ENCODE measurements at places on chromosomes 7 and 10.

- DNase-seq: peak; percentile 86
These were observed 18.0 kb downstream of the ADAP1 start for GRCh38 chr7:936386-937054.

DNA sequence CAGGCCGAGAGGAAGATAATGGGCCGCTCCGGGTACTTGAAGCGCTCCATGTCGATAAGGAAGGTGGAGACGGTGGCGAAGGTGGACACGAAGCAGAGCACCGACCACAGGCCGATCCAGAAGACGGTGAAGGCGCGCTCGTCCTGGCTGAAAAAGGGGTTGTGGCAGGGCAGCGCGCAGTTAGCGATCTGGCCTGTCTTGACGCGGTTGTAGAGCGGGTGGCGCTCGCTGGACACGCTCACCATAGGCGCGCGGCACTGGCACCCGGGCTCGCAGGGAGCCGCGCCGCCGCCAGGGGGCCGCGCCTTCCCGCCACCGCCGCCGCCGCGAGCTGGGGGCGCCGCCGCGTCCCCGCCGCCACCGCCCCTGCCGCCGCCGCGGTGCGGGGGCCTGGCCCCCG is 1.6 kb downstream of the FZD8 start:
- DNase-seq: peak; percentile 36

GRCh38 chr7:85890244-85890811 is 703.5 kb upstream of the SEMA3D start:
- DNase-seq: no peak

- no peak for DNase-seq
These were observed 16.2 kb upstream of the DNAJB6 start for GRCh38 chr7:157320608-157320980.

GRCh38 chr7:74306730-74307469 is 17.7 kb downstream of the CLIP2 start:
- DNase-seq: peak; percentile 44

GRCh38 chr10:93081318-93081717 is 7.6 kb downstream of the CYP26A1 start:
- no peak for DNase-seq

DNA sequence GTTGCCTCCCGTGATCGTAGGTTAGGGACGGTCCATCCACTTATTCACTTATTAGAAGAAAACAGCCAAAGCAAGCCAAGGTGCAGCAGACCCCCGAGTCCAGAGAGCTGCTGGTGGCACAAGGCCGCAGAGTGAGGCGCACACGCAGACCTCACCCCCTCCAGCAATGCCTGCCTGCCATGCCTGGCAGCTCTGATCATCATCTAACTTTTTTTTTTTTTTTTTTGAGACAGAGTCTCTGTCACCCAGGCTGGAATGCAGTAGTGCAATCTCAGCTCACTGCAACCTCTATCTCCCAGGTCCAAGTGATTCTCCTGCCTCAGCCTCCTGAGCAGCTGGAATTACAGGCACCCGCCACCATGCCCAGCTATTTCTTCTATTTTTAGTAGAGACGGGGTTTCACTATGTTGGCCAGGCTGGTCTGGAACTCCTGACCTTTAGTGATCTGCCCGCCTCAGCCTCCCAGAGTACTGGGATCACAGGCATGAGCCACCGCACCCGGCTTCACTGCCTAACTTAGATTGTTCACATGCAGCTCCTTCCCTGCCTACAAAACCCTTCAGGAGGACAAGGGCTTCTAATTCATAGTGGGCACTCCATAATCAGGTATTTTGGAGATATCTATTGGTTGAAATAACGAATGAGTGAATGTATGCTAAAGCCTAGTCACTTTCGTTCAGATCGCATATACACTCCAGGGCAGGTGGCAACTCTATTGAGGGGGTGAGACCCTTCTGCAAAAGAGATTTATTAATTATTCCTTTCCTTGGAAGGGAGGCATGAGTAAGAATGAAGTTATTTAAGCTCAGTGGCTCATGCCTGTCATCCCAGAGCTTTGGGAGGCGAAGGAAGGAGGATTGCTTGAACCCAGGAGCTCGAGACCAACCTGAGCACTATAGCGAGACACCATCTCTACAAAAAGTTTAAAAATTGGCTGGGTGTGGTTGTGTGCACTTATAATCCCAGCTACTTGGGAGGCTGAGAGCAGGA is 15.9 kb downstream of the TRIM56 start:
- DNase-seq: no peak

- DNase-seq: no peak
These were observed 4.5 kb downstream of the CPED1 start for GRCh38 chr7:120992965-120993494.

GRCh38 chr7:2522780-2523433 is 3.3 kb downstream of the LFNG start:
- DNase-seq: no peak

- no peak for DNase-seq
These were observed 70.3 kb downstream of the WDR37 start for GRCh38 chr10:1126461-1126860.

DNA sequence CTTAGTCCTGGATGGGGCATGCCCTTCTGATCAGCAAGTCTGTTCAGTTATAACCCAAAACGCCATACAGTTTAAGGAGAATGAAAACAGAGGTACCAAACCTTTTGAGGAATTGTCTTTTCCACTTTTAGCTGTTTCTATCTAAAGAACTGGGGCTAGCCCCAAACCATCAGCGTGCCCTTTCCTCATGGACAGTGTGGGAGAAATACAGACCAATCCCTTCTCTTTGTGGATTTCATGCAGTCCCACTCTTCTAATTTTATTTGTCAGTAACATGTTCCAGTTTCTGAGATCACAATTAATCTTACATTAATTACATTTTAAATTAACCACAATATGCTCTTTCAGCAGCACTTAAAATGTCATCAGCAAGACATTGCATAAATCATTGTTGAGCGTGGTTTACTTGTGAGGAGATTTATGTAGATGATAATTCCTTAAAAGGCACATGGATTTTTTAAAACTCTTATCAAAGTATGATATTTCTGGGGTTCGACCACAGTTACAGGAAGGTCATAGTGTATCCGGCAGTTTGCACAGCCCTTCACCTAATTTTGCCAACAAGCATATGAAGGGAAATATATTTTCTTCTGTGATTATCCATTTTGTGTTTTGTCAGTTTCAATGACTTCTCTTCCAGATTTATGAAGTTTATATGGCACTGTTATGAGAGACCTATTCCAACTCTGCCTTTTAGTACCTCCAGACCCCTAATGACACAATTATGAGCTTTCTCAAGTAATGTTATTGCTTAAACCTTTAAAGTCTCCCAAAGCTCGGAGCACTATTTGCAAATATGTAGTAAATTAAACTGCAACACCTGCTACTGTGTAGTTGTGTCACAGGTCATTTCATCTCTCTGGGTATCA is 868.4 kb upstream of the C7orf33 start:
- DNase-seq: no peak

DNA sequence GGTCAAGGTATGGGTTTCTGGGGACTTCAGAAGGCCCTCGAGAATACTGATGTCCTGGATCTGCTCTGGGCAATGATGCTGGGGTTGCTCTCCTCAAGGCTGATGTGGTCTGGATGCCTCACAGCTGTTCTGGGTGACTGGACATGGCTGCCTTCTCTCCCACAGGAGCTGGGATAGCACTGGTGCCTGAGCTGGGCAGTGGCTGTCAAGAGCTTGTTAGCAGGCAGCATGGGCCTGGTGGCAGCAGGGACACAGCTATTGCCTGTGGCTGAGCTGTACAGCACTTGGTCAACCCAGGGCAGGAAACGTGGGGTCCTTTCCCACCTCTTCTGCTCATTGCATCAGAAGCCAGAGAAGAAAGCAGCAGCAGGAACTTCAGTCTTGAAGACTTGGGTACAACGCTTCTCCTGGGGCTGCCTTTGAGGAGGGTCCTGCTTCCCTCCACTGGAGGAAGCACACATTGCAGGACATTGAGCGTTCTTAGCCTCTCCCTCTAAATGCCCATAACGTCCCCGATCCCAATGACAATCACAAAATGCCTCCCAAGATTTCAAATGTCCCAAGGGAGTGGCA is 13.0 kb downstream of the ADCYAP1R1 start:
- DNase-seq: no peak

GRCh38 chr7:40608321-40609075 is 473.7 kb downstream of the SUGCT start:
- DNase-seq: no peak

GRCh38 chr7:149248777-149249176 is 9.3 kb downstream of the ZNF212 start:
- no peak for DNase-seq

DNA sequence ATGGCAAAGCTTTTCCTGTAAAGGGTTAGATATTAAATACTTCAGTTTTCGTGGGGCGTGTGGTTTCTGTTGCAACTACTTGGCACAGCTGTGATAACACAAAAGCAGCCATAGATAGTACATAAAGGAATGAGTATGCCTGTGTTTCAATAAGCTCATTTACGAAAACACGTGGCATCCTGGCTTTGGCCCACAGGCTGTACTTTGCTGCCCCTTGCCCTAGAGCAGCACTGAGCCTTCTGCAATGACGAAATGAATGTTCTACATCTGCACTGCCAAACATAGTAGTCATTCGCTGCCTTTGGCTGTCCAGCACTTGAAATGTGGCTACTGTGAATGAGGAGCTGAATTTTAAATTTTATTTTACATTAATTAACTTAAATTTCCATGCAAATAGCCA is 376.2 kb upstream of the TPK1 start:
- no peak for DNase-seq

DNA sequence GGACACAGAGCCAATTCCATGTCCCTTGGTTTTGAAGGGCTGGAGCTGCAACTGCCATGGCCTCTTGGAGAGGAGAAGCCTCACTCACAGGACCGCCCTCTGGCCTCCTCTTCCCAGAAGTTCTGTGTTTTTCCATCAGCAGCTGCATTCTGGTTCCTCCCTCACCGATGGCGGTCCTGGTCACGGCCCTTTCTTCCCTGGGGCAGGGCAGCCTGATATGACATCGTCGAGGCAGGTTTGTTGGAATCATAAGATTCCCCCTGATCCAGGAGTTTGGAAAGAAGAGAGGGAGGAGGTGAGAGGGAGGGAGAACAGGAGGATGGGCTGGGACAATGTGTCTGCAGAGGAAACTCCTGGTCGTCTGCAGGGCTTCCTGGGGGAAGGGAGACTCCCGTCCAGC is 82.7 kb upstream of the PDZD8 start:
- DNase-seq: no peak

GRCh38 chr7:5420881-5421713 is 2.5 kb downstream of the TNRC18 start:
- DNase-seq: no peak

DNA sequence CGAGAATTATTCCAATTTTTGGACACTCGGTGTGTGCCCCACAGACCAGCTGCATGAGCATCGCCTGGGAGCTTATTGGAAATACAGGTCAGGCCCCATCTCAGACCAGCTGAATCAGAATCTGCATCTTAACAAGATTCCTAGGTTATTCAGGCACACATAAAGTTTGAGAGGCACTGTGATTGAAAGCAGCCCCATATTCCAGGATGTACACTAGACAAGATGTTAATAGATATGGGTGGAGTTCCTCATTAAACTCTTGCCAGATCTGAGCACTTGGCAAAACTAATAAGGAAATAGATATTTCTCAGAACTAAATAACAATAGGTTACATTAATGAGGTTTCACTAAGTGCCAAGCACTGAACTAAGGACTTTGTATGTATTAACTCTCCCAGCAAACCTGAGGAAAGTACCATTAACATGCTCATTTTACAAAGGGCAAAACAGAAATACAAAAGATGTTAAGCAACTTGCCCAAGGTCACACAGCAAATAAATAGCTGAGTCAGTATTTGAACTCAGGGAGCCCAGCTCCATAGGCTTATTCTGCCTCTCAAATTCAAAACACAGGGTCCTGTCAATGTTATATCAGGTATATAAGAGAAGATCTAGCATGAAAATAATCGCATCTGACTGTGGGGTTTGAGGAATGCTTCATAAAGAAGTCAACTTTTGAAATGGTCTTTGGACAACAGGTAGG is 29.9 kb downstream of the PPP1R3C start:
- no peak for DNase-seq

GRCh38 chr7:13604178-13604577 is 385.3 kb downstream of the ETV1 start:
- DNase-seq: no peak

- DNase-seq: no peak
These were observed 79.5 kb upstream of the FAM133B start for GRCh38 chr7:92669616-92670165.

DNA sequence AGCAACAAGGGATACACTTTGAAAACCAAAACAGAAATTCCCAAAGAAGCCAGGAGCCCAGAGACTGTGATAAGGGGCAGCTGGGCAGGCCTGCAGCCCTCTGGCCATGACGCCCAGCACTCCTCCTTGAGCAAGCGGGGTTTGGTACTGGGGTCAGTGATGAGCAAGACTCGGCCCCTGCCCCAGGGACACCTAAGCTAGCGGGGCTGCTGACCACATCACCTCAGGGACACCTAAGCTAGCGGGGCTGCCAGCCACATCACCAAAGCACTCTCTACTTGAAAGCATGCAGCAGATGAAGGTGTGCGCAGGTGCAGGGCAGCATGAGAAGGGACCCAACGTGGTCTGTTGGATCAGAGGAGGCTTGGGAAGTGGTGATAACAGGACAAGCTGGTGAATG is 108.0 kb upstream of the PPP2R2D start:
- DNase-seq: no peak

DNA sequence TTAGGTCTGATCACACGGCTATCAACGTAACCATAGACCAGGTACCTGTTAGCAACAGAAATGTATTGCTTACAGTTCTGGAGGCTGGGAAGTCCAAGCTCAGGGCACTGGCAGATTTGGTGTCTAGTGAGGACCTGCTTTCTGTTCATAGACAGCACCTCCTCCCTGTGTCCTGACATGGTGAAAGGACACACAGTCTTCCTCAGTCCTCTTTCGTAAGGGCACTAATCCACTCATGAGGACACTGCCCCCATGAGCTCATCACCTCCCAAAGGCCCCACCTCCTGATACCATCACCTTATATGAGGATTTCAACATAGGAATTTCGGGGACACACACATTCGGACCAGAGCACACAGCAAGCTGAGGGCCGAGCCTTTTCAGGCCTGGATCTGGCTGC is 71.4 kb upstream of the BTBD16 start:
- DNase-seq: no peak

DNA sequence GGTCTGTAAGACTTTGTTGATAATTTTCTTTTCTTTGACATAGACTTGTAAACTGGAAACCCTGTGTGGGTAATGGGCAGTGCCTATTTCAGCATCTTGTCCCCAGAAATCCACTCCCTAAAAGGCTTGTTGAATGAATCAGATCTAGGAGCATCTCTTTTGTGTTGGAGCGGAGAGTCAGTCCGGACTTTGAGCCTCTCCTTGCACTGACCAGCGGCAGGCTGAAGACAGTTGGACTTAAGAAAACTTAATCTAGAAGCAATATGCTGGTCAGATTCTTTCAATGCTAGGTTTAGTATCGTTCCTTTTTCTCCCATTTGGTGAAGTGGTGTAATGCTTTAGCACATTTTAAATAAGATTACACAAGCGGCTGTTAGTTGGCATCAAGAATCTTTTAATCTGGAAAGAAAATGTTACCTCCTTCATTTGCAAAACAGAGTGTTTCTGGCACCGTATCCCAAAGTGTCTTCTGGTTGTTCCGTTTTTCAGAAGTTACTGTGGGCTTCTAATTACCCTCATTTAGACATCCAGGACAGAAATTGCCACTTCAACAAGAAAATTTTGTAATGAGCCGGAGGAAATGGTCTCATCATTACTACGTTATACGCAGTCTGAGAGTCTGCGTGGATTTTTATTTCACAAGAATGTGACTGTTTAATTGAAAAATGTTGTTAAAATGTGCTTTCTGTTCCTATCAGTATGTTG is 74.7 kb downstream of the CUX1 start:
- no peak for DNase-seq

GRCh38 chr7:116530107-116530820 is 5.4 kb downstream of the CAV1 start:
- no peak for DNase-seq

GRCh38 chr7:64999165-65000004 is 7.1 kb downstream of the ERV3-1 start:
- peak; percentile 14 for DNase-seq

Measured in GM06990 (cell line).